Activated effector memory CD4-positive, alpha-beta T cell treated with Interleukin-2 at 50 U/mL for 16 hours (primary cell): ENCODE measurements at places on chromosomes 2 and 18.

DNA sequence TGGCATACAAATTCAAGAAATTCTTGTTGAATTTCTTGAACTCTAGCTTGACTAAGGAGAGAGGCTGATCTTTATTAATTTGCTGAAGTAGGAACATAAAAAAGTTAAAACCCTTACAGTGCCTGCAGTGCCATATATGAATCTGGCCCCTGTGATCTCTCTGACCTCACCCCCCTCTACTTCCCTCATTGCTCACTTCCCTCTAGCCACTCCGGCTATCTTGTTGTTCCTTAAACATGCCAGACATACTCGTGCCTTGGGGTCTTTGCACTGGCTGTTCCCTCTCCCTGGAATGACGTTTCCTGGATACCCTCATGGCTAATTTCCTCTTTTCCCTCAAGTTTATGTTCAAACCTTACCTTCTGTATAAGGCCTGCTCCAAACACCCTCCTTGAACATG is 246.3 kb upstream of the SIX2 start:
- no peak for DNase-seq

DNA sequence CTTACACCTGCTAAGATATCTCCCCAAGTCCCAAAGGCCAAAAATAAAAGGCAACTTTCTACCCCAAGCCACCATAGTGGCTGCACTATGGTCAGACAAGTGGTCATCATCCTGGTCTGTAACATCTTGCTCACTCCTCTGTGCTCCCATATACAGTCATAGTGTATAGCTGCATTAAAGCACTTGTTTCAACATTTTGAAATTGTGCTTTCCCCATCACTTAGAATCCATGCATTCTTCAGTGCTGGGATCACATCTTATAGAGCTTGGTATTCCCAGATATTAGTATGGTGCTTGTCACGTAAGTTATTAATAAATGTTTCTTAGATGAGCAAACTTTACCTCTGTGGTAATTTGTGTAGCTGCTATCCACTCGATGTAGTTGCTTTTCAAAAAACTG is 40.4 kb upstream of the CDC42EP3 start:
- no peak for DNase-seq

GRCh38 chr2:8252997-8253694 is 428.7 kb upstream of the ID2 start:
- DNase-seq = no peak

- DNase-seq = no peak
Observed at GRCh38 chr18:286515-287310, 18.9 kb upstream of the THOC1 start.

- DNase-seq = peak; percentile 40
Observed at GRCh38 chr2:144516981-144517865, 2.7 kb downstream of the ZEB2 start.

DNA sequence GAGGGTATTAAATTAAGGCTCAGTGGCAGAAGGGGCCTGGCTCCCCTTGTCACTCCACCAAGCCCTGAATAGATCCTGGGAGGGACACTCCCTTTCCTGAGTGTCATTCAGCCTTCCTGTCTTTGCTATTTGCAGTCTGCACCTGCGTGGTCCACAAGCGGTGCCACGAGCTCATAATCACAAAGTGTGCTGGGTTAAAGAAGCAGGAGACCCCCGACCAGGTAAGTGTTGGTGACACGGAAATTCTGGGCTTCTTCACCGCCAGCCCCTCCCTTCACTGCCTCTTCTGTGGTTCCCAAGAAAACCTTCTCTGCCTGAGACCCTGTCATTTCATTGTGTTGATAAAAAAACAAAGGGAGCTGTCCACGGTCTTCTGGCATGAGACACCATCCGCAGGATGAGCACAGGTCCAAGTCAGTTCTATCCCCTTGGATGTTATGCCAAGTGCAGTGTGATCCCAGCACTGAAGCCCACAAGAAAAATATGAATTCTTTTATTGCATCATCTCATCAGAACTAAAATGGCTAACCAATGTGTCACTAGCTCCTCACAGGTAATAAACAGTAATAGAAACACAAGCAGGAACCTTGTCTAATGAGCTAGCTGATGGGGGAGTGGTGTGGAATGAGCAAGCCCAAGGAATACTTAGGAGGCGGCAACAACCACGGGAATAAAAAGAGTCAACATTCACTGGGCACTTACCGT is 316.9 kb upstream of the EPAS1 start:
- no peak for DNase-seq

GRCh38 chr2:149278161-149278871 is 52.1 kb upstream of the LYPD6 start:
- no peak for DNase-seq

DNA sequence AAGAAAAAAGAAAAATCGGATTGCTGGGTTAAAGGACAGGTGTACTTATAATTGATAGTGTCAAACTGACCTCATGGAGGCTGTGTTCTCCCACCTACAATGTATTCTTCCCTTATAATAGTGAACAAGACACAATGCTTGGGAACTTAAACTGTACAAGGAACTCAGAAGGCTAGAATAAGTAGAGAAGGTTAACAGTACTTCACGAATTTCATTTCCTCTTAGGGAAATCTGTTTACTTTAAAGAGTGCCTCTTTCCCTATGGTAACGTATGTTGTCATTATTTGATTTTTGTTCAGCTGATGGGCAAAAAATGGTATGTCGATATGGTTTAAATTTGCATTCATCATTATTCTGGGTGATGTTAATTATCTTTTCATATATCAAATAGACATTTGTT is 9.2 kb upstream of the HK2 start:
- DNase-seq = no peak
